ENCODE measurements at places on chromosomes 5 and 9.

- no peak for DNase-seq
These were observed 32.7 kb upstream of the SLCO6A1 start for GRCh38 chr5:102531506-102531905.

DNA sequence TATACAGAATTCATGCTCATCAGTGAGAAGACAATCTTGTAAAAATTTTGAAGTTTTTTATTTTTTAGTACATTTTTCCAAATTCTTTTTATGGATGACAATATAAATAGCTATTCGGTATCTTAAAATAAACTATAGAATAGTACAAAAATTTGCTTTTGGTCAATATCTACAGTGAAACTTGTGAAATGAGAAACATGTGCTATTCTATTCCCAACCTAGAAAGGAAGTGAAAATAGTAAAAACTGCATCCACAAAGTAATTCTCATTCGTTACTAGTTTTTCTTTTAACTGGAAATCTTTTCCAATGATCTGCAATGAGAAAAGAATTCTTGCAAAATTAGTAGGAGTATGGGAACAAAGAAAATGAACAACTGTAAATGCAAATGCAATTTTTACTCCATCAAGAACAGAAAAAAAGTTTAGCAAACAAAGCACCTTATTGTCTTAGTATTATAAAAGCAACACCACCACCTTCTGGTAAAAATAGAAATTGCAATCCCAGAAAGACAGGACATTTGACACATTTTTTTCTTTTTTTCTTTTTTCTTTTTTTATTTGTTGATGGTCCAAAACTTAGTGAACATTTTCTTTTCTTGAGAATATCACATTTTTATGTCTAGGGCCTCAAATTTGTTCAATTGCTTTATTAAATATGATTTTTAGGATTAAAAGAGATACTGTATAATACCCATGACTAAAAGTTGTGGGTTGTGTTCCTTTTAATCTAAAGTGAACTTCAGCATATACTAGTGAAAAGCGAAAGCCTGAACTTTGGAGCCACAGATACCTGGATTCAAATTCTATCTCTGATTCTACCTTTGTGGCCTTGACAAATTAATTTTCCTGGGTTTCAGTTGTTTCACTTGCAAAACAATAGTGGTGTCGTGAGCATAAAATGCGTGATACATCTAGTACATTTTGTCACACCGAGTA lies 72.3 kb downstream of the SLCO4C1 start:
- DNase-seq, result no peak

DNA sequence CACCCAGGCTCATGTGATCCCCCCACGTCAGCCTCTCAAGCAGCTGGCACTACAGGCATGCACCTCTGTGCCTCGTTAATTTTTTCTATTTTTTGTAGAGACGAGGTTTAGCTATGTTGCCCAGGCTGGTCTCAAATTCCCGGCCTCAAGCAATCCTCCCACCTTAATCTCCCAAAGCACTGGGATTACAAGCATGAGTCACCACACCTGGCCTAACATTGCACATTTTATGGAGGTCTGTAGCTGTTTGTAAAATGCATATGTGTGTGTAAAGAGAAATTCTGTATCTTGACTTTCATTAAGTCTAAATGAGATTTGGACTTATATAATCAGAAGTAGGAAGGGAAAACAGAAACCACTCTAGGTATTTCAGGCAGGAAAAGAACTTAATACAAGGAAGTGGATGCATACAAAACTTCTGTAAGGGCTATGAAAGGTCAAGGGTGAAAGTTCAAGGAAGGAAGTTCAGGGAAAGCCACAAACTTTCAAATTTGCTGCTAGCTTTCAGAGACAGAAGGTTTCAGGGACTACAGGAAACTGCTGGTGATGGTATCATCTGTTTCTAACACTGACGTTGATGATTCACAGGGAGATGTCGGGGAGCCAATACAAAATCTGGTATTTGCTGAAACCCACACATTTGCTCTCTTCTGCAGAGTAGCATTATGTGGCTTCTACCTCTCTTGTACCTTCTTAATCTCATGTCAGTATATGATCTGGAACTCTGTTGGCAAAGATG lies 209.4 kb downstream of the PIK3R1 start:
- no peak for DNase-seq

DNA sequence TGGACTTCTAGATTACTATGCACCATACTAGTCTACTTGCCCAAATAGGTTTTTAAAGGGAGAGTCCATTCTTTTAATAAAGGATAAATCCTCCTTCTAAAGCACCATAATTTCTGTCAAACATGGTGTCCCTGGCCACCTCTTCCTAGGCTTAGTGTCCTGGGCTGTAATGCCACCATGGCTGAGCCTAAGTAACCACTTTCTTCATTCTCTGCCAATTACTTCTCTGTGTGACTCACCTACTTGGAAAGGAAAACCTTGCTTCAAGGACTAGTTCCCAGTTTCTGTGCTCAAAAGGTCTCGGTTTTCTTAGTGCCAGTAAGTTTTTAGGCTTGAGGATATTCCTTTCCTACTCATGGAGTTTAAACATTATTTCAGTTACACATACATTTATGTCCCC lies 273.4 kb downstream of the DENND1A start:
- DNase-seq, result no peak

- DNase-seq, result no peak
These were observed 31.6 kb downstream of the ADAM19 start for GRCh38 chr5:157543825-157544622.

GRCh38 chr5:121873409-121873808 lies 21.7 kb downstream of the FTMT start:
- no peak for DNase-seq

GRCh38 chr9:95137587-95138145 lies 179.8 kb downstream of the FANCC start:
- DNase-seq, result no peak

DNA sequence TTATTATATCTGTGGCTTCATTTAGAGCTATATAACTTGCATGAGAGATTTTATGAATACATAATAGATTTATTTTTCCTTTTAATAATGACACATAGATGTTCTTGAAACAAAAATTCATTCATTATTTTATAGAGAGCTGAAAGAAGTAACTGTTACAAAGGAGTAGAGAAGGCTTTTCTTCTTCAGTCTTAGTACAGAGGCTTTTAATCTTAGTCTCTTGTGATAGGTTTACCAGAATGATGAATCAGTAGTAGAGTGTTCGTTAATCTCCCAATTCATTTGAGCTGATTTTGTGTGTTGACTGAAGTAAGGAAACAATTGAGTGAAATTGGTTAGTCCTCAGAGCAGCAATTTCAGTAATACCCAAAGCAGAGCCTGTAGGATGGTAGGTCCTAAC lies 1284.1 kb upstream of the ACO1 start:
- no peak for DNase-seq

DNA sequence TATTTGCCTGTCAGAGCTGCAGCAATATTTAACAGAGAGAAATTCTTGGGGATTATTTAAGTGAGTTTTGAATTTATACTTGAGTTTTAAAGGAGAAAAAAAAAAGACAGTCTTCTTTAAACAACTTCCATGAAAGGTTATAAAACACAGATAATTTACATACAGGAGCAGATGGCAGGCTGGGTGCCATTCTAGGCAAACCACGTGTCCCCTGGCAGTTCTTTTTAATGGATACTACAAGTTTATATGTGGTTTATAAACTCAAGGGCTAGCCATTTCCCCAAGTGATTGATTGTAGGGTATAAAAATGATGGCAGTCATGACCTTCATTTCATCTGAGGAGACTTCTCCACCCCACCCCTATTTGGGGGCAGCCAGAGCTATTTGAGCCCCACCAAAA lies 166.6 kb downstream of the FSTL4 start:
- DNase-seq, result no peak

GRCh38 chr5:120435129-120435528 lies 29.0 kb upstream of the PRR16 start:
- DNase-seq, result no peak

- no peak for DNase-seq
These were observed 47.5 kb downstream of the FEM1C start for GRCh38 chr5:115496936-115497576.

- DNase-seq, result no peak
These were observed 2.1 kb downstream of the SH2D3C start for GRCh38 chr9:127776195-127776923.

GRCh38 chr5:172600571-172600970 lies 40.5 kb upstream of the NEURL1B start:
- no peak for DNase-seq

- no peak for DNase-seq
These were observed 271.9 kb downstream of the ARHGEF28 start for GRCh38 chr5:73897893-73898292.

- no peak for DNase-seq
These were observed 100.9 kb upstream of the PTGER4 start for GRCh38 chr5:40578501-40579451.

- no peak for DNase-seq
These were observed 5.4 kb upstream of the GLT6D1 start for GRCh38 chr9:135644631-135645218.

DNA sequence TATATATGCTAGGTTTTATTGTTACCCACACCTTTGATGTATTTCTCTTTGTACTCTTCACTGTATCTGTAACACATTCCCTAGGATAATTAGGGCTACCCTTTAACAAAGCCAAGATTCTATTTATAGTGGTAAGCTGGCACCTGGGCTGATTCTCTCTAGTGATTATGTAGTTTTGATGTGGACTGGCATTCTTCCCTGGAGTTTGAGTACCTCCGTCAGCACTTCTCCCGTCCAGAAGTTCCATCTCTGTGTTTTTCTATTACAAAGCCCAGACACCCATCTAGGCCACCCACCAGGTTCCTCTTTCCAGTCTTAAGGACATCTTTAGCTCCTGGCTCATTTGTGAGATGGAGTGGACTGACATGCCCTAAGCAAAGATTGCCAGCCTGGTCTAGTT lies 55.9 kb upstream of the CDKN2B start:
- DNase-seq, result no peak

- no peak for DNase-seq
These were observed 129.7 kb upstream of the PCA3 start for GRCh38 chr9:76634356-76635054.

DNA sequence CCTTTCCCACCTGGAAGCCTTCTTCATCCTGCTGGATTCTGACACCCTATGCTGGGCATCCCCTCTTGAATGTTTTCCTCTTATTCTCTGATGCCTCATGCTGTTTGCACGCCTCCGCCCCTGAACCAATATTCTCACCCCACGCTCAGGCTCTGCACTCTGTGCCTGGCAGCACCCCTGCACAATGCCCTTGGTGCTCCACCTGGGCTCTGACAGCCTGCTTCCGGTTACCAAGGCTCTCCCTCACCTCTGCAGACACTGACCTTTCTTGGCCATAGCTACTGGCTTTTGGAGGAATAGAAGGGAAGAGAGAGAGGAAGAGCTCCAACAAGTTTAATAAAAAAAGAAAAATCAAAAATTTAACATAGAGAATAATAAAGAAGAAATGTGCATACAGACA lies 108.7 kb upstream of the SHB start:
- no peak for DNase-seq

- no peak for DNase-seq
These were observed 8.9 kb downstream of the PRRT1B start for GRCh38 chr9:131554087-131554842.

GRCh38 chr5:64347309-64347708 lies 158.5 kb upstream of the RGS7BP start:
- no peak for DNase-seq

DNA sequence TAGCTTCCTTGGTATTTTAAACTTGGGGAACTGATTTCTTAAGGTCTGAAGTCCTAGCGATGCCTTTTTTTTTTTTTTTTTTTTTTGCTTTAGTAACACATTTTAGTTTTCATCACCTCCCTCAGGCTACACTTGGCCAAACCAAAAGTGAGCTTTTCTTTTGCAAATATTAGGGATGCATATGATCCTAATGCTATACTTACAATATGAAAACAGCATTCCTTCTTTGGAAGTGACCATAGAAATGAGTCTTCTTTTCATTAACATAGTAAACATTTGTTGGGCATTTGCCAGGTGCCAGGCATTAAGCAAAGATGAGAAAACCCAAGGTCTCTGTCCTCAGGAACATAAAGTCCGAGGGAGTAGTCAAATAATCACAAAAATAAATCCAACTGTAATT lies 189.8 kb downstream of the ALDH1A1 start:
- DNase-seq, result no peak

GRCh38 chr5:665541-665955 lies 27.6 kb downstream of the TPPP start:
- DNase-seq, result no peak

DNA sequence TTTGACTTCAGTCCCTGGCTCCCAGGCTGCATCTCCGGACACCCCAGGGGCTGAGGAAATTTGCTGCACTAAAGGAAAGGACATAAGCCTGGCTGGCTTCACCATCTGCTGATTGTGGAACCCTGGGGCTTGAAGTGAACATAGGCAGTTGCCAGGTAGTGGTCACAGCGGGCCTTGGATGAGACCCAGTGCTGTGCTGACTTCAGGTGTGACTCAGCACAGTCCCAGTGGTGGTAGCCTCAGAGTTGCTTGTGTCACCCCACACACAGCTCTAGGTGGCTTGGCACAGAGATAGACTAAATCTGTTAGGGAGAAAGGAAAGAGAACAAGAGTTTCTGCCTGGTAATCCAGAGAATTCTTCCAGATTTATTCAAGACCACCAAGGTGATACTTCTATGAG lies 36.1 kb upstream of the RUSC2 start:
- DNase-seq, result no peak

Data from stimulated activated CD8-positive, alpha-beta memory T cell treated with anti-CD3 and anti-CD28 coated beads, Interleukin-4, amount 100 ng/mL, for 1 hour (primary cell).